ENCODE measurements at places on chromosomes 2 and 18.
A peak's percentile ranks its signal among the peaks of the same experiment; 100 is the strongest.

- H3K36me3 ChIP-seq: no peaks in the 10 kb centered on the region
- peaks cover 18% of the 10 kb centered on the region for H3K27me3 ChIP-seq
- H3K4me1 ChIP-seq: peaks cover 33% of the 10 kb centered on the region
- DNase-seq: peak; percentile 69
- no peak overlapping the region for H3K4me3 ChIP-seq
Measured at GRCh38 chr2:219057709-219058540, 2.8 kb downstream of the IHH start.

DNA sequence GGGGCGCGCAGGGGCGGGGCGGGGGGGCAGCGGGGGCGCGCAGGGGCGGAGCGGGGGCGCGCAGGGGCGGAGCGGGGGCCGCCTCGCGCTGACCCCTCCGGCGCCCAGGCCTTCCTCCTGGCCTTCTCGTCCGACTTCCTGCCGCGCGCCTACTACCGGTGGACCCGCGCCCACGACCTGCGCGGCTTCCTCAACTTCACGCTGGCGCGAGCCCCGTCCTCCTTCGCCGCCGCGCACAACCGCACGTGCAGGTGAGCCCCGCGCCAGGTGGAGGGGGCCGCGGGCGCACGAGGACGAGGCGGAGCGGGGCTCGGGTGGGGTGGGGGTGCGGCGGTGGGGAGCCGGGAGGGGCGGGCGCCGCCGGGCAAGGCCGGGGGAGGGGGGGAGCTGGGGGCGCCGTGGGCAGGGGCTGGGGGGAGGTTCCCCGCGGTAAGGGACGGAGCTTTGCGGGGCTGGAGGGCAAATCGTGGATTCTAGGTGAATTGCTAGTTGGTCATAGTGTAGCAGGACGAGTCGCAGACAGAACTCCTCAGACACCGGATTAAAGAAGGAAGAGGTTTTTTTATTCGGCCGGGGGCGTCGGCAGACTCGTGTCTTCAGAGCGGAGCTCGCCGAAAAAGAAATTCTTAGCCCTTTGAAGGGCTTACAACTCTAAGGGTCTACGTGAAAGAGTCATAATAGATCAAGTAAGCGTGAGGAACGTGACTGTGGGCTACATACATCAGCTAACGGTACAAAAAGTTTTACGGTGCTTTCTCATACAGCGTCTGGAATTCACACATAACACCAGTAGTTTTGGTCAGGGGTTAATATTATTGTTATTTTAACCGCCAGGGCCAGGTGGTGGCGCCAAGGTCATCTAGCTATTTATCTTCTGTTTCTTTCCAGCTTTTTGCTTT is 29.9 kb downstream of the ANO7 start:
- no peaks in the 10 kb centered on the region for H3K27me3 ChIP-seq
- H3K27ac ChIP-seq: peak overlapping the region; percentile 62
- peak overlapping the region; percentile 74 for H3K4me3 ChIP-seq
- no peaks in the 10 kb centered on the region for H3K36me3 ChIP-seq
- DNase-seq: peak; percentile 59
- H3K4me1 ChIP-seq: no peaks in the 10 kb centered on the region

DNA sequence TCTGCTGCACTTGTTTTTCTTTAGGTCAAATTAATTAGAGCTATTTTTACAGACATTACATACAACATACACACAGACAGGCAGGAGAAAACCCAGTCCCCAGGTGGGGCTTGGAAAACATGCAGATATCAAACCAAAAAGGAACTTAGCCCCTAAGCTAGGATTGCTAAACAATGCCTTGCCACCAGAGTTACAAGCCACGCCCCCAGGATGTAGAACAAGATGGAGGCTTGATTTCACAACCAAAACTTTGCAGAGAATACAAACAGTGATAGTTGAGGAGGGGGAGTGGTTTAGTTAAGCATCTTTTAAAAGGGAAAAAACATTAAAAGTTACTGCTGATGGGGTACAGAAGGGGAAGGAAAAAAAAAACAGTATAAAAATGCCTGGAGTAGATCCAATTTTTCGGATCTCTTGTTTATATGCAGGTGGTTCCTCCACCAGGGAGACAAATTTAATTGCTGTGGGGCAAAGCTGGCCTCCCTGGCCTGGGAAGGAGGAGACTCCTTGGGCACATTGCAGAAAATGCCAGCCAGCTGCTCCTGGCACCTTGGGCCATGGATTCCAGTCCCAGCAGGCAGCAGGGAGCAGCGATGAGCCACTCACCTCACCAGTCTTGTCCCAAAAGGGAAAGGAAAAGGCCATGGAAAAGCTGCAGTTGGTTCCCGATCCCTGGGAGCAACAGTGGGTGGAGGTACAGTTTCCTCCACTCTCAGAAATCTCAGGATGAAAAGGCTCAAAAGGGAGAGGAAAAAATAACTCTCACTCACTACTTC is 348.4 kb upstream of the REG3G start:
- H3K4me1 ChIP-seq: no peaks in the 10 kb centered on the region
- H3K27ac ChIP-seq: no peak overlapping the region
- no peak for DNase-seq
- H3K36me3 ChIP-seq: no peaks in the 10 kb centered on the region

- H3K36me3 ChIP-seq: no peaks in the 10 kb centered on the region
- no peak for DNase-seq
- H3K27ac ChIP-seq: no peak overlapping the region
- no peaks in the 10 kb centered on the region for H3K27me3 ChIP-seq
Measured at GRCh38 chr2:178412047-178412446, 38.9 kb downstream of the PRKRA start.

DNA sequence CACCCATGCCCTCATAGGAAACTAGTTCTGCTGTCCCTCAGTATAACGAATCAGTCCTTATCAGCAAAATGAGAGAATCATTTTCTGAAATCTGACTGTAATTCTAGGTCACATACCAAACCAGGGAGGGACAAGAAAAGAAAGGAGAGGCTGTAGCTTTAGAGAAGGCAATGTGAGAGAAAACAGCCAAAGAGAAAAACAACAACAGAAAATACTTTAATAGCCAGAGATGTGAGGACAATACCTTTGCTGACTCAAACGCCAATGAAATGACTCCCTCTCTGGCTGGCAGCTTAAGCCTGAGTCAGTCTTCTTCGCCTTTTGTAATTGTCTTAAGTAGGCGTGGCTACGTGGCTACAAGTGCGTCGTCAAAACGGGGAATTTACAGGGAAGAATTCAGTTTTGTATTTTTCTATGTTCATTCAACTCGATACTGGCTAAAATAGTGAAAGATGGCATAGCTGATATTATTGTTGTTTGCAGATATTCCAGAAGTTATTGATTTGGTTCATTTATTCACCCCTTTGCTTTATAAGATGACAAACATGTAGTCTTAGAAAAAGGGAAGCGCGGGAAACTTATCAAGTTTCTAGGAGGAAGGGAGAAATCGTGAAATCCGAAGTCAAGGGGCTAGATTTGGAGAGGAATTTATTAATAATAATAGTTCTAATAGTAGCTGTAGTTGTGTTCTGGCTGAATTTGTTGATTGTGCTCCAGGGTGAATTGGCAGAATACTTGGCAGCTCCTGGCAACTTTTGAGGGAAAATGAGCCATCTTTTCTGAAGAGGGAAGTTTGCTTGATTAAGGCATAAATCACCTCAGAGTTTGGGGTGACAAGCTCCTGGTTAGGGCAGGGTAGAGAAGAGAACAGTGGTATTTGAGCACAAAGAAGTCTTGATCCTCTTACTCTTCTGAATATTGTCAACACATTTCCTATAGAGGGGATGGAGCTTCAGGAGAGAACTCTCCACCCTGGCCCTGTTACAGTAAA is at the start of gene IL1A:
TSS of gene IL1A (minus strand) at position 295 of the 991 bp plus-strand sequence. CDS start 723 bp downstream, outside the sequence.
- H3K4me1 ChIP-seq: no peaks in the 10 kb centered on the region
- H3K4me3 ChIP-seq: no peak within 1 kb of the TSS
- no peaks in the 10 kb centered on the region for H3K27me3 ChIP-seq
- no peak within 1 kb of the TSS for H3K27ac ChIP-seq
- no peak for DNase-seq

DNA sequence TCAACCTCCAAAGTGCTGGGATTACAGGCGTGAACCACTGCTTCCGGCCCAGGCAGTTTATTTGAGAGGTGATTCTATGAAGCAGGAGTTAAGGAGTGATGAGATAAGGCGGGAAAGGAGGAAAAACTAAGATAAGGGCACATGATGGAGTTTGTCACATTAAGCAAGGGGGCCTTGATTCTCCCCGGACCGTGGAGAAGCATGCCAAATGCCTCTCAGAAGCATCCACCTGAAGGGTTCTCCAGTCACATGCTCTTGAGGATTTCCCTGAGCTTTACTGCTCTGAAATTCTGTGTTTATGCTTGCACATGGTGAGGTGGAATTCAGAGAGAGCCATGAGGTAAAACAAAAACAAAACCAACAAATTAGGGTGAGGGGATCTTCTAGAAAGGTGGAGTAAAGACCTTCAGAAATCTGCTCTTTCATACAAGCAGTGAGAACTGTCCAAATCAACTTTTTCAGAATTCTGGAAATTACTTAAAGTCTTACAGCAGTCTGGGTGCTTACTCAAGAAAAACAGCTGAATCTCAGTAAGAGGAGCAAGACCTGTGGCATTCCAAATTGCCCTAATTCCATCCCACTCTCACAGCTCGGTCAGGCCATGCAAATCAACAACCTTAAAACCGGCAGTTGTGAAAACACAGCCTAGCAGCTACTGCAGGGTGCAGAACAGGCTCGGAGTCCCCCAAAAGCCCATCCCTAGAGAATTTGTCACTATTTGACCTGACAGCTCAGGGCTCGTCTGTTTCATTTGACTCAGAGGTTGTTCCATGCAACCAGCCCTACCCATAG is 69.1 kb upstream of the CTLA4 start:
- DNase-seq: no peak
- H3K27ac ChIP-seq: no peak overlapping the region
- no peaks in the 10 kb centered on the region for H3K36me3 ChIP-seq
- no peak overlapping the region for H3K4me3 ChIP-seq
- H3K4me1 ChIP-seq: no peaks in the 10 kb centered on the region
- H3K27me3 ChIP-seq: no peaks in the 10 kb centered on the region

DNA sequence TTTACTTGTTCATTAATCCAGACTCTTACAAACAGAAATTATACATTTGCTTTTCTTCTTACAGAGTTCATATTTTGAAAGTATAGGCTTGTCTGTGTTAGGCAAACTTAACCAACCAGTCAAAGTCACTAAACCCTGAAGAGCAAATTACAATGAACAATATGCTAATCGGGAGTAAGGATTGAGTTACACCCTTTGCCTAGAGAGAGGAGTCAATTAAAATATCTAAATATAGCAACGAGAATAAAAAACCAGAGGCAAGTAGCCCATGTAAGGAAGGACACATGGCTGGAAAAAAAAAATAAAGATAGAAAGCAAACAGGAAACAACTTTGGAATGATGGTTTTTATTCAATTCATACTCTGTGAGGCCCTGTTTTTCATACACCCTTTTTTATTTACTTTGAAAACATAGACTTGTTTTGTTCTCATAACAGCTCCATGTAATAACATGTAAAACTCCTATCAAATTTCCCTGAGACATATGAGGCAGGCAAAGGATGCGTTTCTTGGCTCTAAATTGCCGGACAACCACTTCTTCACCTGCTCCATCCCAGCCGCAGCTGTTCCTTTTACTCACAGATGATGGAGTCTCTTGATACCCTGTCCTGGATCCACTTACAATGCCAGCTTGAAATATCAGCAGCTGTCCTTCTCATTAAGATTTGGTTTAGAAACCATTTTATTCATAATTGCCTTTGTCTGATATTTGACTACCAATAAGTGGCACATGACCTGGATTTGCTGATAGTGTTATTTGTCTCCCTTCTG is 767.7 kb upstream of the GCFC2 start:
- H3K4me3 ChIP-seq: no peak overlapping the region
- no peaks in the 10 kb centered on the region for H3K4me1 ChIP-seq
- no peak for DNase-seq
- no peaks in the 10 kb centered on the region for H3K27me3 ChIP-seq
- no peak overlapping the region for H3K27ac ChIP-seq
